ENCODE measurements at places on chromosomes 4 and X. TPM values are rescaled to one million over a fixed set of nuclear protein-coding genes. Genes with fewer than 3 reads are reported as not detected.

TCEAL7 gene
- polyA plus RNA-seq, result 31.4 TPM

DNA sequence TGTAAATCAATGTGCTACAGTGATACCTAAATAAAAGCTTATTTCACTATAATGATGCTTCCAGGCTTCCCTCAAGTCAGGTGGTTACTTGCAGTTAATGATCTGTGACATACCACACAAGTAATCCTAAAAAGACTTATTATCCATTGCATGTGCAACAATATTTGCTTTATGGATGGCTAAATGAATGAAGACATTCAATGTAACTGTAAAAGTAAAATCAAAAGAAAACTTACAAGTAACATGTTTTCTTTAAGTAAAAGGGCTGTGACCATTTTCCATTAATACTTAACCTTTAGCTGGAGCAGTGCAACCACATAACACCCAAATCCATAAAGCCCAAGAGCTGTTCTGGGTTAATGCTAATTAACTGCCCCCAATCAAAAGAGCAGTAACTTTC lies 42.6 kb downstream of the RAB28 start:
- DNase-seq, result no peak

DNA sequence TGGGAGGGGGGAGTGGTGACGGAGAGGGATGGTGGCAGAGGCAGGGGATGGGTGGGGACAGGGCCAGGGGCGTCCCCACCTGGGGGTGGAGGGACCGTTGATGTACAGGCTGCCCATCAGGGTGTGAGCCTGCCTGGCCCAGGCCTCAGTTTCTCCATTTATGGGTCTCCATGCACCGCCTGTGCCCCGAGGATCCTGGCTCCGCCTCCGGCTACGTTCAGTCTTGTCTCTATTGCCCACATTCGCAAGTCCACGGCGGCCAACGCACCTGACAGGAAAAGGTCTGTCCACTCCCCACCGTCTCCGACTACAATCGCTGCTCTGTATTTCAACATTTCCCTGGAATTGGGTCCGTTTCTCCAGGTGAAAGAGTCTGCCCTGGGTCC lies 96.3 kb upstream of the NKX1-1 start:
- no peak for DNase-seq

DNA sequence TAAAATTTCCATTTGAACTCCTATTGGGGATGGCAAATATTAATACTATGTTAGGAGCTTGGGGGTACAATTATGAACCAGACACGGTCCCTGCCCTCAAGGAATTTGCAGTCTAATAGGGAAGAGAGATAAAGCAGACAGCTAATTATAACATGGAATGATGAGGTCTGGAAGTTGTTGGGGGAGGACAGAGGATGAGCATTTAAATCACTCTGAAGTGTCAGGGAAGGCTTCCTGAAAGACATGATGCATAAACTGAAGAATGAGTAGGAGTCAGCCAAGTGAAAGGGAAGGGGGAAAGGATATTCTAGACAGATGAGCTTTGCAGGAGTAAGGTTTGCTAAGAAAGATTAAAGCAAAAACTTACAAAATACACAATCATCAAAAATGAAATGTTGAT lies 15.9 kb downstream of the PLAC1 start:
- DNase-seq, result no peak

SPIN2A gene
- polyA plus RNA-seq, result 3.9 TPM

DNA sequence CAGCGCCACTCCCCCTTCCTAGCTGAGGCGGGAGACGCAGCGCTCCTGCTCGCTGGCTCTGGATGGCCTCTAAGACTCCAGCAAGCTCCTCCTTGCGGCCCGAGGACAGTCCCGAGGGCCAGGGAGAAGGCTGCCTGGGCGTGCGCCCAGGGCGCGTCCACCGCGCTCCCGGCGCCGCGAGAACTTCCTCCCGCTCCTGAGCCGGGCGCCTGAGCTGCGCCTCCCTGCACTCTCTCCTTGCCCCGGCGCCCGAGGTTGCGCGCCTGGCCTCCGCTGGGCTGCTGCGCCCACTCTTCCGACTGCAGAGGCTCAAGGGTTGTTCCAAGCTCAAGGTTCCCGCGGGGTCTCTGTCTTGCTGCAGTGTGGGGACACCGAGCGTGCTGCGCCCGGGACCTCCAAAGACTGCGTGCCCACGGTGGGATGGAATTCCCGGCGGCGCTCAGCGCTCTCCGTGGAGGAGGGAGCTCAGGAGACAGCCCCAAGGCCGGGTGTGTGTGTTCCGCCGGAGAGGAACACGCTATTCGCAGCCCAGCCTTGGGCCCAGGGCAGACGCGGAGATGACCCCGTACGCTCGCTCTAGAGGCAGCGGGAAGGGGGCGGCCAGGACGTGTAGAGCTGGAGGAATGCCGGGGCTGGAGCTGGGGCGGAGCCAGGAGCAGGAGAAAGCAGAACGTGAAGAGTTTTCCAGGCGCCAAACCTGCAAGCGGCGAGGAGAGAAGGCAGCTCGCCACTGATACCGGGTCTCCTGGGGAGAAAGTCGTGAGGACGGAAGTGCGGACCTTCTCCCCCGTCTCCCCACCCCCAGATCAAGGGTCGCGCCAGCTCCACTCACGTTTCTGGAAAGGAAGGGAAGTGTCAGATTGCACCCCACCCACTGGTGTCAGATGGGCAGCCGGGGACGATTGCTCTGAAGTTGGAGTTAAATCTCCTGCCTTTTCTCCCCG lies at the start of gene ARHGAP6:
TSS of gene ARHGAP6 (minus strand) at position 753 of the 944 bp plus-strand sequence. CDS start 1,092 bp downstream, outside the sequence.
- DNase-seq, result no peak

- DNase-seq, result no peak
These were observed 889 bp downstream of the MGARP start for GRCh38 chr4:139278912-139279759.

DNA sequence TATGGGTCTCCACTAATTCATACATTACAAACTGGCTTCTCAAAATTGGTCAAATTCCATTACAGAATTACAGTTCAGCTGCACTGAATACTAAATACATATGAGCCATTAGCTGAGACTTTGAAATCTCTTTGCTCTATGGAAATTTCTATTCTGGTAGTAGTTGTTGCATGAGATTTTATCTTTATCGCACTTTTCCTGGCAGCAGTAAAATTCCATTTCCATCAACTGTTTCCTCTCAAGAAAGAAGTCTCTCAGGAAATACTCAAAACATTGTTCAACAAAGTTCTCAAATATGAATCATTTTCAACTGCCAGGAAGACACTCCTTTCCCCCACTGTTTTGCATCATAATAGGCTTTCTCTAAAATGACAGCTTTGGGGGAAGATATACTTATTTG lies 51.3 kb downstream of the ATP11C start:
- no peak for DNase-seq

DNA sequence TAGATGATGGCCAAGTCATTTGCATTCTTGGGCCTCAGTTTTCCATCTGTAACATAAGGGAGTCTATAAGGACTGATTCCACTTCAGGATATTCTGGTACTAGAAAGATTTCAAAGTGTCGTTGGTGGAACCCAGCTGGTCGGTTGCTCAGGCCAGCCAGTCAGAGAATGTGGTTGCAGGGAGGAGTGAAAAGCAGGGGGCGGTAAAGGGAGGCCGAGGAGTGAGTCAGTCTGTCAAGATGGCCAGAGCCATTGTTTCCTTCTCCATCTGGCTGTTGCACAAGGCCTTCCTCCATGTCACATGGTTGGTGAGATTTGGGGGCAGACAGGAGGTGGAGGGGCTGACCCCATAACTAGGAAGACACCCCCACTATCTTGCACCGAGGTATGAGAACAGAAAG lies 38.2 kb downstream of the STARD8 start:
- DNase-seq, result no peak

- DNase-seq, result no peak
These were observed 124.2 kb upstream of the DGKK start for GRCh38 chrX:50594788-50595187.

CACNA1F gene
- polyA plus RNA-seq, result 0.33 TPM

DNA sequence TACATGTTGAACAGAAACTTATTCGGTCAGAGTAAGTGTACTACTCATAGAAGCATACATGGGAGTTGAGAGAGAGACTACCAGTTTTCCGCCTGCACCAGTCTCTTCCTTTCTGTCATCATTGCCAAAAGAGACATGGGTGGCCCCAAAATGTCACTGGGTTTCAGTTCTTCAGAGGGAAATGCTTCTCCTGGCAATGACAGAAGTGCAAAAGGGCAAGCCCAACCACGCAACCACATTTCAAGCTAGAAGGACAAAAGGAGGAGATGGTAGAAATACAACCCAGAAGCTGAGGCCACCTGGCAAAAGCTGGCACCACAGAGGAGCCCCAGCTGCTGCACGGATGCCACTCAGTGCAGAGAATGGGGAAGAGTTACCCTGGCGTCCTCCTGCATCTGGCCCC lies 320.1 kb downstream of the BCOR start:
- no peak for DNase-seq

ARMCX4 gene
- polyA plus RNA-seq, result 33.2 TPM

DNA sequence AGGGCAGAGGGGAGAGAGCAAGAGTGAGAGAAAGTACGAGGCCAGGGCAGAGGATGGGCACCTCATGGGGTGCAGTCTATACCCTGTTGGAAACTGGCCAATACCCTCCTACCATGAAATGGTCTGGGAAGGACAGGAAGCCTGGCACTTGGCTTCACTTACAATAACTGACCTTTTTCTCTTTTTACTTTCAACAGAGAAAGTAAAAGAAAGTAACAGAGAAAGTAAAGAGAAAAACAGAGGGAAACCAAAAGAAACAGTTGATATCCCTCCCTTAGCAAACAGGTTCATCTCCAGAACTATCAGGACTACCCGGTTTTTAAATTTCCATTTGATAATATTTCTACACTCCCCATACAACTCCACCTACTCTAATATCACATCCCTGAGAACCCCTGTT lies 20.6 kb downstream of the ARL13A start:
- DNase-seq, result no peak

MTMR8 gene
- 1.8 TPM for polyA plus RNA-seq

SGMS2 gene
- 13.3 TPM for polyA plus RNA-seq

HEPH gene
- 64.4 TPM for polyA plus RNA-seq

DNA sequence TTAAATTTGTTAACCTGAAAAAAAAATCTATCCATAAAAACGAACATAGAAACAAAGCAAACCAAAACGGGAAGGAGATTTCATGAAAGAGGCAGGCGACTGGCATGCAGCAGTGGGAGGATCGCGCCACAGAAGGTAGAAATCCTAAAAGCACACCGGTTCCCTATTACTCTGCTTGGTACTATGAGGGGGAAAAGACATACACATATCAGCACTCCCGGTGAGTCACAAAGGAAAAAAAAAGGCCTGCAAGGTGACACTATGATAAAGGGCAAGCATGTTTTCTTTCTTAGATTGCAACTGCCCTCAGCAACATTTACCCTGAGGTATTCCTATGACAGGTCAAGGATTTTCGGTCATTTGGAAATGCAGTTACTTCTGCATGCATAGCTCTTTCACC lies 60.6 kb upstream of the NAP1L5 start:
- DNase-seq, result no peak

SLIT2 gene
- 48.1 TPM for polyA plus RNA-seq

DNA sequence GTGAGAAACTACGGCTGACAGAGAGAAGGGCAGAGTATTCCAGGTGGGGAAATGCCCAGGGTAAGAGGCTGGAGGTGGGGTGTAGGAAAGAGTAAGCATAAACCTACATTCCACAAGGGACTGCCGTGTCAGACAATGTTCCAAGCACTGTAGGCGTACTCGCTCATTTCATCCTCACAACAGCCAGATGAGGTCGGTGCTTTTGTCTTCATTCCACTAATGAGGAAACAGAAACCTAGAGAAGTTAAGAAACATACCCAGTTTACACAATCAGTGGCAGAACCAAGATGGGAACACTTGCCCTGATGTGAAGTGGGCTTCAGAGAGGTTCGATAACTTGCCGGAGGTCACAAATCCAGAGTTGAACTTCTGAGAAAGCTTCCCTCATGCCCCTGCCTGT lies 4.6 kb downstream of the SASH3 start:
- DNase-seq, result no peak

DNA sequence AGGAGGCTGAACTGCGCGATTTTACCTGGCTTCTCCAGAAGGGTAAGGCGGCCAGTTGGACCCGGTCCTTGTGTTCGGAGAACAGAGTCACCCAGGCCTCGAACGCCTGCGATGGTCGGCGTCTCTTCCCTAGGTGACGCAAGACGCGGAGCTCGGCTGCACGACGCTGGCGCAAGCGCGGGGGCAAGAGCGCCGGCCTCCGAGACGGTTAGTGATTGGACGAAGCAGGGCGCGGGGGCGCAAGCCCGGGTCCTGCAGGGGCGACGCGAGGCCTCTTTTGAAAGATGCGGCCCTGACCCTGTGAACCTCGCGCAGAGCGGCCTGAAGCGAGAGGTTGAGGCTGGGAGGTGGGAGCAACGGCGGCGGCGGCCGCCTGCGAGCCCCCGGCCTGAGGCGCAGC lies 428 bp downstream of the ADAD1 start:
- no peak for DNase-seq

DNA sequence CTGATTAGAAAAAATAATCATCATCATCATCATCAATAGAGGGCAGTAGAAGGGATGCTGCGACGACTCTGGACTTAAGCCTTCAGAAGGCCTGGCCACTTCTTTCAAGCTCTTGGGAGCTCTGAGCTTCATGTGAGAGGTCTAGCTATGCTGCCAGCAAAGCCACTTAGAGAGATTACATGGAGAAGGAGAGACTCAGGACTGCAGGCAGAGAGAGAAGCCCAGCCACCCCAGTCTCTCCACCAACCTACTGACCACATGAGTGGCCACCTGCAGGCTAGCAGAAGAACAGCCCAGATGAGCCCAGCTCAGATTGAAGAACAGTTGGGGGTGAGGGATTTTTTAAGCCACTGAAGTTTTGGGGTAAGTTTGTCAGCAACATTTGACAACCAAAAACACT lies 17.1 kb upstream of the TMEM150C start:
- no peak for DNase-seq

HSFX3 gene
- polyA plus RNA-seq, result not detected

- no peak for DNase-seq
These were observed 444.2 kb upstream of the SLIT2 start for GRCh38 chr4:19807505-19807904.

DNA sequence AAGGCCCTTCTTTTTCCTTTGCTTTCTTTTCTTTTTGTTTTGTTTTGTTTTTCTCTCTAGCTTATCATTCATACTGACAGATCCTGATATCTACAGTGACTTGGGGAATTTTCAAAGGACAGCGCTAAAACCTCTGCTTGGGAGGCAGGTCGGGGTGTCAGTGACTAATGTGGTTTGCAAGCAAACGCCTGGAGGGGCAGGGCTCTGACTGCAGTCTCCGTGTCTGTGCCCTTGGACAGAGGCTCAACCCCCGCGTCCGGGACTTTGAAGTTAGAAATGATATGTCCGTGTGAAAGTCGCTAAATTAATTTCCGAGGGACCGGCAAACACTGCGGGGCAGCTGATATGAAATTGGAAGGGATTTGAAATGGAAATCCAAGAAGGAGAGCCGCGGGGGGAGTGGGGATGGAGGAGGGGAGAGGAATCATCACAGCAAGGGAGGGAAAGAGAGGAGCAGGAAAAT lies 312.4 kb downstream of the DHRSX start:
- DNase-seq, result no peak

ASB12 gene
- 0.32 TPM for polyA plus RNA-seq

- no peak for DNase-seq
These were observed 27.9 kb upstream of the TNIP3 start for GRCh38 chr4:121192013-121192412.

DNA sequence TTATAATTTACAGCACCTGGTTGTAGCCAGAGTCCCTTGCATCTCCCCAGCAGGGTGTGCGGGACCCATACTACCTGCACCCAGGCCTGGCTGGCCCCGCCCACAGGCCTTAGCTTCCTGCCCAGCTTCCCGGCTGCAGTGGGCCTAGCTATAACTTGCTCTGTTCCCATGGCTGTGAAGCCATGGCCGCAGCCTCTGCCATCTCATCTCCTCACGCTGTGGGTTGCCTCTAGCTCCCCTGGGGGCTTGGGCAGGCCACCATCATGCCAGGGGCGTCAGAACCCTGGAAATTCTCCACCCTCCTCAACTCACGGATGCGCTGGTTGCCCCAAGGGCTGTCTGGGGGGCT lies 26.1 kb upstream of the SORBS2 start:
- no peak for DNase-seq

AVPR2 gene
- polyA plus RNA-seq, result 3.8 TPM

All from left renal cortex interstitium (tissue), 4 donors.